ENCODE measurements at places on chromosomes 5 and 9. TPM values are rescaled to one million over a fixed set of nuclear protein-coding genes. Genes with fewer than 3 reads are reported as not detected.

DNA sequence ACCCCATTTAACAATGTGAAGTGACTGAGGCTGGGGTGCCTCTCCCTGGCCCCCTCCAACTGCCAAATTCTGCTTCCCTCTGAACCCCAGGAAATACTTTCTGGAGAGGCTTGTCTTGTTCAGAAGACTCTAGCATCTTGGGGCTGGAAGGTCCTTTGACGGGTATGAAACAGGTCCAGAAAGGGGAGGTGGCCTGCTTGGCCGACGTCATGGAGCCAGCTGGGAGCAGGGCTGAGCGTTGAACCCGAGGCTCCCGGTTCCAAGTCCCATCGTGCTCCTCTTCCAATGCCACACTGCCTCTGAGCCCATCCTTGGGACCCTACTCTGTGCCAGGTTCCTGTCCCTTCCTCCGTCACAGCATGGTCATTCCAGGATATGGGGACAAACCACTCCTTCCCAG, 46.9 kb downstream of the NDST1 start:
- no peak for ATAC-seq

- ATAC-seq: no peak
Measured at GRCh38 chr9:131817627-131818026, 77.8 kb upstream of the RAPGEF1 start.

DNA sequence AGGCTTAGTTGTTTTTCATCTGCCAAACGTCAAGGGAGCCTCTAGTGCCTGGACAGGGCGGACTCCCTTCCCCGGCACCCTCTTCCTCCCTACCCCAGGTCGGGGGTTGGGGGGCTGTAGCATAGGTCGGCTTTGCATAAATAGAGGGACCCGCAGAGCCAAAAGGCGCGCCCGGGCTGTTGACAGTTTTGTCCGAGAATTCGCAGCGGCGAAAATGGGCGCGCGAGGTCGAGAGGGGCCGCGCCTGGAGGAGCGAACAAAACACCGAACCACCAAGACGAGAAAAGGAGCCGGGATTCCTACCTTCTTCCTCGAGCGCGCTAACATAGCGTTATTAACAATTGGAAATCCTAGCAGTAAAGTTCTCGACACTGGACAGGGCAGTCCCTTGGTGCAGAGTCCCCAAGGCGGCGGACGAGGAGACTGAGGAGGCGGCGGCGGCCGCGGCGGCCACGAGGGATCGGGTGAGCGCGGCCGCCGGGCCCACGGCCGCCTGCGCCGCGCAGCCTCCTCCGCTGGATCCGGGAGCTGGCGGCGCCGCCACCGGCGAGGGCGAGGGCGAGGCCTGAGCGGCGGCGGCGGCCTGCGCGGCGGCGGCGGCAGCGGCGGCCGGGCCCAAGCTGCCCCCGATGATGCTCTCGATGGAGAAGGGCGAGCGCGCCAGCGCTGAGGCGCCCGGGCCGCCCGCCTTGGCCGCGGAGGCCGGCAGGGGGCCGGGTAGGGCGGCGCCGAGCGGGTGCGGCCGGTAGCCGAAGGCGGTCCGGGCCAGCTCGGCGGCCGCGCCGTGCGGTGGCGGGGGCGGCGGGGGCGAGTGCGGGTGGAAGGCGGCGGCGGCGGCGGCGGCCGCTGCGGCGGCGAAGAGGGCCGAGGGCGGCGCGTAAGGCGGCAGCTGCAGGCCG, 1.7 kb downstream of the FOXD1 start:
- ATAC-seq: peak; percentile 35

Gene C8G
- total RNA-seq: not detected

All from gastroesophageal sphincter (tissue), 4 donors.